ENCODE measurements at places on chromosomes 13 and 19.

DNA sequence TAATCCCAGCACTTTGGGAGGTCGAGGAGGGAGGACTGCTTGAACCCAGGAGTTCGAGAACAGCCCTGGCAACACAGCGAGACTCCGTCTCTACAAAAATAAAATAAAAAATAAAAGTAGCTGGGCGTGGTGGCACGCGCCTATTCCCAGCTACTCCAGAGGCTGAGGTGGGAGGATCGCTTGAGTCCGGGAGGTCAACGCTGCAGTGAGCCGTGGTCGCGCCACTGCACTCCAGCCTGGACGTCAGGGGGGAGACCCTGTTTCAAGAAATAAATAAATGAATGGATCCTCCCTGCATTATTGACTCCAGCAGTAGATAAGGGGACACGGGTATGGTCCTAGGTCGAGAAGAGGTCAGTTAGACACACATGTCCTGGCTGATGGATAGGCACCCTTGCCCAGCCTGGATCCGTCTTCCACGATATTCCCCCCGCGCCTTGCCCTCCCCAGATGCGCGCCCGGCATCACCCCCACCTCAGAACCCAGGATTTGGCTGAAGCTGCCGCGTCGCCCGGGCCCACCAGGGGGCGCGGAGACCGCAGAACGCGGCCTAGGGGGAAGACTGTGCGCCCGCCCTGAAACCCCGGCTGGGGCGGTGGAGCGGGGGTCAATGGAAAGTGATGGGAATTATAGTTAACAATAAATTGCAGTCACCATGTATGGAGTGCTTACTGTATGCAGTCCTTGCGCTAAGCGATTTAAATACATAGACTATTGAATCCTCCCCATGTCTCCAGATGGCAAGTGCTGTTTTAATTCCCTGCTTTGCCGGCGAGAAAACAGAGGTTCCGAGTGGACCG, 2.1 kb upstream of the HOOK2 start:
- no peak for DNase-seq

GRCh38 chr19:46390121-46390858, 23.1 kb downstream of the CCDC8 start:
- no peak for DNase-seq

- DNase-seq = no peak
Measured at GRCh38 chr19:2341244-2341751, 12.8 kb downstream of the SPPL2B start.

DNA sequence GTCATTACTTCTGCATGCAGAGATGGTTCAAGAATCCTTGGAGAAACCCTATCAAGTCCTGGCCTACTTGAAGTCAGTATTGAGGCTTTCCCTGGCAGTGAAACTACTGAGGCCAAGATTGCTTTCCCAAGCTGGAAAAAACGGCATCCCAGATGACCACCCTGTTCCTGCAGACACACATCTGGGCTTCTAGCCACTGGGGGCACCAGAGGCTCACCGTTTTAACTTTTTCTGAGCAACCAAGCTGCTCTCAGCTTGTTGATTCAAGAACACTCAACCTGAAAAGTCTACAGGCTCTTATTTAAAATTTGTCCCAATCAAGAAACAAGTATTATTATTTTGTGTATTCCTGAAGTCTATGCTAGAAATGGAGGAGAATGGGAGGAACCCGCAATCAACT, 66.6 kb downstream of the SPRYD7 start:
- no peak for DNase-seq

GRCh38 chr13:20801707-20802106, 27.9 kb upstream of the EEF1AKMT1 start:
- DNase-seq = no peak

- DNase-seq = no peak
Measured at GRCh38 chr13:51590971-51591627, 6.8 kb downstream of the WDFY2 start.

DNA sequence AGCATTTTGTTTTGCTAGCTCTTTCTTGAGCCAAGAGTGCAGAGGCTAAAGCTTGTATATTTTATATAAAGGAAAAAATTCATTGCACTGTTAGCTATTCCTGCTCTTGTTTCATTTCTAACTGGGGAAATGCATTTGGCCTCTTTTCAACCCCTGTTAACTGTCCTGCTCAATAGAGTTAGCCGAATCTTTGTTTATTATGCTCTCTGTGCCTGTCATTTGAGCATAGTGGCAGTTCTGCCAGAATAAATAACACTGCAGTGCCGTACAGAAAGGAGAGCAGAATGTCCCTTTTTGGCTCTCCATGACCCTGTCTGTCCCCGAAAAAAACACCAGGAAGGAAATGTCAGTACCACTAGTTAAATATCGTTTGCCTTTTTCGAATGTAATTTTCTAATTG, 350.8 kb downstream of the MYO16 start:
- no peak for DNase-seq

- DNase-seq = peak; percentile 14
Measured at GRCh38 chr13:20436505-20436904, 89.2 kb downstream of the CRYL1 start.

GRCh38 chr13:55230570-55230908, 1910.2 kb upstream of the PRR20A start:
- DNase-seq = no peak

DNA sequence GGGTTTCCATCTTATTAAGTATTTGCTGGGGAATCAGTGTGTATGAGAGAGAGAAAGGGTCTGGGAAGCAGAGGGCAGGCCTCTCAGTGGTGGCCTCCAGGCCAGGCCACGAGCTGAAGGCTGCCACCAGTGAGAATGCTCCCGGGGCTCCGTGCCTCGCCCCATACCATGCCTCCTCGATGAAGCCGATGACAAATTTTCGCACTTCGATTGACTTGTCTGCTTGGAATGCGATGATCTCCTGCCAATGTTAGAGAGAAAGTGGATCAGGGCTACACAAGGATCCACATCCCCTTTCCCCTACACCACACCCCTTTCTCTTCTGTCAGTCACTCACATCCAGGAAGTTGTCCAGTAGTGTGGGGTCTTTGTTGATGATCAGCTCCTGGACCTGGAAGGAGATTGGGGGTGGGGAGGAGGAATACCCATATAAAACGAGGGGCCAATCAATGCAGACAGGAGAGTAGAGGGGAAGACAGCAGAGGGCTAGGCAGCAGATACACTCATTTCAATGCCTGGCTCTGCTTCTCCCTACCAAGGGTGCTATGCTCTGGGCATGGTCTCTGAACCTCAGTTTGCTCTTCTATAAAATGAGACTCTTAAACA, 10.7 kb downstream of the SYMPK start:
- no peak for DNase-seq

GRCh38 chr19:29690842-29691241, 24.2 kb downstream of the C19orf12 start:
- DNase-seq = no peak

DNA sequence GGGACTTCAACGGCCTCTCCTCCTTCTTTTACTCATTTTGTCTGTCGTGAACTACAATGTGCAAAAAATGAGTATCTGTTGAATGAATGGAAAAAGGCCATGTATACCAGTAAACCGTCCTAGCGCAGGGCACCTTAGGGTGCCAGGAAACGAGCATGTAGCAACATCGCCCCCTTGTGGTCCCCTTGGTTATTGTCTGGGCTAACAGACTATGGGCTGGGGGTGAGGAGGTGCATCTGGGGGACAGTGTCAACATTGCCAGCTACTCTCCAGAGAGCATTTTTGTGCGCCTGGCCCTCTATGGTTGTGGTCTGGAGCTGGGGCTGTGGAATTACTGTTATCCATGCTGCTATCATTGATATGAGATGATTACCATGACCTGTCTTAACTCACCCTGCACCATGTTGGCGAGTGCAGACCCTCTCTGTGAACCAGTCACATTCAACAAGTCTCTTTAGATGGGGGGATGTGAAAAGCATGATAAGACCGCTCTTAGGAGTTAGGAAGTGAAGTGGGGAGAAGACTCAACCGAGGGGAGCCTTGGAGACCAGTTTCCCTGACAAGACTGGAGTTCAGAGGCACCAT, 22.8 kb upstream of the SIGLEC11 start:
- DNase-seq = peak; percentile 70

DNA sequence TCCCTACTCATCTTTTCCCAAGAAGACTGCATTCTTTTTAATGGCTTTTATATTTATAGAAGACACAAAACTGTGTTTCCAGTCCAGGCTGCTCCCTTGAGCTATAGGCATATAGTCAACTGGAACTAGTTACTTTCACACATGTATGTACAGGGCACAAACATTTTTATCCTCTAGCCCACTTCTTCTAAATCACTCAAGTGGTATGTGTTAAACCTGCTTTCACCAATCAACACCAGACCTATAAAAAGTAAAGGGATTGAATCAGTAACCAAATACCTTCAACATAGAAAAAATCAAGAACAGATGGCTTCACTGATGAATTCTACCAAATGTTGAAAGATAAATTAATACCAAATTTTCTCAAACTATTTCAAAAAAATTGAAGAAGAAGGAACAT, 584.2 kb upstream of the SLITRK1 start:
- no peak for DNase-seq

DNA sequence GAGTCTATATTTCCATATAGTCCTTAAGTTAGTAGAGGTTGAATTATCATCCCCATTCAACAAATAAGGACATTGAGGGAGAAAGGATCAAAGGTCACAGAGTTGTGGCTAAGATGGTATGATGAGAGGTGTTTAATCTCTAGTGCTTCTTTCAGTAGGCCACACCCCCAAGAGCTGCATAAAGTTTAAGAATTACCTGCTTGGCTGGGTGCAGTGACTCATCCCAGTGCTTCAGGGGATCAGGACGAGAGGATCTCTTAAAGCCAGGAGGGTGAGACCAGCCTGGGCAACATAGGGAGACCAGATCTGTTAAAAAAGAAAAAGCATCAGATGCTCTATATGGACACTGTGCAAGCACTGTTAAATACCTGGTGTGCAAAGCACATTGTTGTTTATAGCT, 560.0 kb upstream of the KLHL1 start:
- DNase-seq = no peak

- no peak for DNase-seq
Measured at GRCh38 chr13:70090036-70090723, 17.4 kb upstream of the ATXN8OS start.

- DNase-seq = no peak
Measured at GRCh38 chr13:110331362-110331761, 24.3 kb downstream of the COL4A2 start.

DNA sequence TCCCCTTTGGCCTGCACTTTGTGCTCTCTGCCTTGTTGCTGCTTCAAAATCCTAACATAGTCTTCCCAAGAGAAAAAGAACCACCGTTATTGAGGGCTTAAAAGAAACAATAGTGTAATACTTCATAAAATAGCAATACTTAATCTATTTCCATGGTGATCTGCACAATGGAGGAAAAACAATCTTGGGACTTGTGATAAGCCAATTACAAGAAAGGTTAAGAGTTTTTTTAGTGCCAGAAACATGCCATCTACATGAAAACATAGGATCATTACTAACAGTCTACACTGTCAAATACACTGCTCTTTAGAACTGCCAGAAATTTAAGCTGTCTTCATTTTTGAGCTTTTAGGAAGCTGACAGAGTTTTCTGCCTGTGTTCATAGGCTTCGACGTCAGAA, 54.1 kb upstream of the MAB21L1 start:
- no peak for DNase-seq

DNA sequence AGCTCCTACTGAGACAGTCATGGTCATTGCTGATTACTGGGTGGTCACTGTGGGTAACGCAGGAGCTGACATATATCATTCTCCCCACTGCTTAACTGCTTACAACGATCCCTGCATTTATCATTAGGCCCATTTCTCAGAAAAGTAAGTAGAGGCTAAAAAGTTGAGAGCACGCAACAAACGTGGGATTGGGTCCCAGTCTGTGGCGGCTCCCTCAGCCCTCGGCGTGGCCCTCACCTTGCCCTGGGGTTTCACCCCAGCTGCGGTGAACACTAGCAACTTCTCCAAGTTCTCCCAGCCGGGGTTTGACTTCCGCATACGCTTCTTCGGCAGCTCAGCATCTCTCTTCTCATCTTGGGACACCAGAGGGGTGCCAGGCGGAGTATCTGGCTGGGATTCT, 2.5 kb downstream of the PNKP start:
- DNase-seq = no peak

DNA sequence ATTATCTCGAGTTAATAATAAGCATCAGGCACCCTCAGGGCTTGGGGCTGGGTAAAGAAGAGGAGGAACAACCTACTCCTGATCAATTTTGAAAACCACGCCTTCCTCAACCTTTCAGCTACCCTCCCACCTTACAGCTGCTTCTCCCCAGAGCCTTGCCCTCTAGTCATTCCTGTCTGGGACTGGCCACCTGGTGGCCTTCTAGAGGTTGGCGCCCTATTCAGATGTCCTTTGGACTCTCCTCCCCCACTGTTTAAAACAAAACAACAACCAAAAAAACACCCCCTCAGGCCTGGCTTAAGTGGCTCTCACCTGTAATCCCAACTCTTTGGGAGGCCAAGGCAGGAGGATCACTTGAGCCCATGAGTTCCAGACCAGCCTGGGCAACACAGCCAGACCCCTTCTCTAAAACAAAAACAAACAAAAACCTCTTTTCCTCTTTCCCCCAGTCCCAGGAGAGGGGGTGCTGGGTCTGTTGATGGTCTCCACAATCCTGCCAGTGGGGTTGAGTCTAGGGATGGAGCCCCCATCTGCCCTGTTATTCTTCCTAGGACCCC, 62.3 kb downstream of the CCDC70 start:
- no peak for DNase-seq

- DNase-seq = no peak
Measured at GRCh38 chr19:42427313-42427712, at the start of gene LIPE. LIPE (minus strand) TSS chr19:42427388; CDS start chr19:42427149, 239 bp downstream.

DNA sequence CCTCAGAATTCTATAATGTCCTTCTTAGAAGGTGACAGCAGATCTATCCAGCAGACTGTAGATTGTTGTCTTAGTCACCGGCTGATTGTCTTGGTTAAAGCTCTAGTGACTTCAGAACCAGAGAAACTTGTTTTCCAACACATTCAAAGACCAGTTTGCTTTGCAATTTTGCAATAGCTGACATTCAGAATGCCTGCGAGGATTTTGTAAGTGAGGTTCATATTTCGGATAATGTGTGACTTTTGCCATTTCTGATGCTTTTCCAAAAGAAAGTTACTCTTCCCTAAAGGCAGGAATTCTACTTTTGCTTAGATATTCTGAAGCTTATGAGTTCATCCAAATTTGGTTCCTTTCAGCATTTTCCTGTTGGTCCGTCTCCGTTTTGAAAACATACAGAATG, 13.2 kb downstream of the SPINT2 start:
- DNase-seq = no peak

GRCh38 chr19:51799034-51799773, 4.2 kb downstream of the FPR3 start:
- peak; percentile 63 for DNase-seq

- no peak for DNase-seq
Measured at GRCh38 chr19:7933411-7933810, 7.5 kb upstream of the CTXN1 start.

DNA sequence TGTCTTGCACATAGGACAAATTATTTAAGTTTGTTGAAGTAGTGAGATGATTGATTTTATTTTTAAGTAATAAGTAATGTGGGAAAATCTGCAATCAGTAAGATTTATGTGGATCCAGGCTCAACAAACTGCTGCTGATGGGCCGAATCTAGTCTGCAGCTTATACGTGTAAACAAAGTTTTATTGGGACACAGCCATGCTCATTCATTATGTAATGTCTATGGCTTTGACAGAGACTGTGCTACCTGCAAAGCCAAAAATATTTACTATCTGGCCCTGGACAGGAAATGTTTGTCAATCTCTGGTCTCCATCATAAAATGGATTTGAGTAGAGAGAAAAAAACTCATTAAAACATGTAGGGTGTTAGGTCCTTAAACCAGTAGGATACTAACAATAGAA, 728.0 kb downstream of the GPC5 start:
- no peak for DNase-seq

GRCh38 chr19:31312009-31312676, 37.1 kb downstream of the TSHZ3 start:
- DNase-seq = no peak

- no peak for DNase-seq
Measured at GRCh38 chr19:19159534-19159933, 10.5 kb downstream of the MEF2B start.

Data from substantia nigra (tissue), 51 donors.